Esophagus muscularis mucosa (tissue), 4 donors: ENCODE measurements at places on chromosomes 7 and 10. TPM values are rescaled to one million over a fixed set of nuclear protein-coding genes. Genes with fewer than 3 reads are reported as not detected.

Gene PSD
- total RNA-seq = 94.0 TPM

DNA sequence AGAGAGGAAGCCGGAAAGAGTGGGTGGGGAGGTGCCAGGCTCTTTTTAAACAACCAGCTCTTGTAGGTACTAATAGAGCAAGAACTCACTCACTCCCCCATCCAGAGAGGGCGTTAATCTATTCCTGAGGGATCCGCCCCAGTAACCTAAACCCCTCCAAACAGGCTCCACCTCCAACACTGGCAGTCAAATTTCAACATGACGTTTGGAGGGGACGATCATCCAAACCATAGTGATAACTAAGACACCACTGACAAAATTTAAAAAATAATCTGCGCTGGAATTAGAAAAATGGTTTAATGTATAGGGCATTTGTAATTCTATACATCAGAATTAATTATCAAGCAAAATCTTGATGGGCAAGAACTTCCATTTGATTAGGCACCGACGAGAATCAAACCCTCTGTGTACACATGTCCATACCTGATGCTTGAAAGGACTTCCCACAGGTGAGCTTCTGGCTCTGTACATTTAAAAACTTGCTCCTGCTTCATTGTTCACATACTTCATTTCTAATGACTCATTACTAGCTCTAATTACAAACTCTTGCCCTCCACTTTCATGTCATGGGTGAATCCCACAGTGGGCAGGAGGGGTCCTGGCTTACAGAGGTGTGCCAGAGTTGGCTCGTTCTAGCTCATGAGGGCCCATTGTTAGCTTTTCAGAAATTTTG lies 20.6 kb upstream of the KDM7A start:
- no peaks in the 10 kb centered on the region for H3K4me1 ChIP-seq
- H3K27ac ChIP-seq = no peak overlapping the region
- H3K27me3 ChIP-seq = no peaks in the 10 kb centered on the region

DNA sequence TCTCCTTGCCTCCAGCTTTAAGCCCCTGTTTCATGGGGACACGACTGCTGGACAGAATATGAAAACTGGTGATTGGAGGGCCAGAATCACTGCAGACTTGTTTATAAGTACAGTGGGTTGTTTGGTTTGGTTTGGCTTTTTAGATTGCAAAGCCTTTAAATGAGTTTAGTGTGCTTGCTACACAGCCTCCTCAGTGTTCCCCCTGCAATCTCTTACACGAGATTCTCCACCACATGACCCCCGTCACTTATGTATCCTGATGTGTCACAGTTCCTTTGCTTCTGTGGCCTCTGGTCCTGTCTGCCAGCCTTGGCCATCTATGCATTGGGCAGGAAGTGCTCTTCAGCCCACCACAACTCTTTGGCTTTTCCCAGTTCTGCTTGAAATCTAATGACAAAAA lies 103.7 kb upstream of the ANKRD1 start:
- peaks cover 10% of the 10 kb centered on the region for H3K4me1 ChIP-seq
- H3K27me3 ChIP-seq = no peaks in the 10 kb centered on the region
- H3K4me3 ChIP-seq = no peak overlapping the region

Gene SPDYE8
- total RNA-seq = not detected

DNA sequence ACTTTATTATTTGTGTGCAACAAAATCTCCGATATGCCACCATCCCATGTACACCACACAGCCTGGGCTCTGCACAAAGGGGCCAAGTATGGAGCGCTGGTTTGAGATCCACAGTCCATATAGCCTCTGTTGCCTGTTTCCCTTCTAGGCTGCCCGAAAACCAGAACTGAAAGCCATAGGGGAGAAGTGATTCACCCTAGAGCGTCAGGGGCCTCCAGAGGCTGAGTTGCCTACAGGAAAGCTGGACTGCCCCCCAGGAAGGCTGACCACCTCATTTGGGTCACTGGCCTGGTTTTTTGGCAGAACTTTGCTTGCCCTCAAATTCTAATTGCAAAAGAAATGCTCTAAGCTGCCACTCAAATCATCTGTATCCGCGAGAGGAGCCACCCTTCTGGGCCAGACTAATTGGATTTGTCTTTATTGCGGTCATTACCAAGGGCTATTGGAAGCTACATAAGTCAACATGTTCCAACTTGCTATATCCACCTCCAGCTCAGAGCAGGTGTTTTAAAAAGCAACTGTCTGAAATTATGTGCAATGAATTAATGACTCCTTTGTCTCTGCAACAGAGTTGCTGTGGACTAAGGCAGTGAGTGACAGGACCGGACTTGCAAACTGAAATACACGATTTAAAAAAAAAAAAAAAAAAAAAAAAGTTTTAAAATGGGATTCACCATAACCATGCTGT lies 28.3 kb upstream of the FRMD4A start:
- H3K4me1 ChIP-seq = no peaks in the 10 kb centered on the region
- no peak overlapping the region for H3K27ac ChIP-seq
- H3K4me3 ChIP-seq = no peak overlapping the region
- DNase-seq = peak; percentile 81

Gene TBRG4
- total RNA-seq = 48.2 TPM

DNA sequence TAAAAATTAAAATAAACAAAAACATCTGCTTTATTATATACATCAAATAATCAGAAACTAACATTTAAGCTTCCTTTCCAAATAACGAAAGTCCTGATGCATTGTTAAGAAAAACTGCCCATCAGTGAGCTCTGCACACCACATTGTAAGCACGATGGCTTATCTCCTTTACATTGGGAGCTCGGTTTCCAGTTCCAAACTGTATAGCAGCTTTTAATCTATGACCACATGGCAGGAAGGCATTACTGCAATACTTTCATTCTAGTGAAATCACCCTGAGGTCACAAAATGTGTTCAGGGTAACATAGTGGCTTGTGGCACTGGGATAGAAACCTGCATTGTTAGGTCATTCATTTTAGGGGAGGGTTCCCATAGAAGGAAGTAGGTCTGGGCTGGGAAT lies 146.3 kb downstream of the ZNF22 start:
- H3K27ac ChIP-seq = no peak overlapping the region
- H3K27me3 ChIP-seq = no peaks in the 10 kb centered on the region
- H3K4me3 ChIP-seq = no peak overlapping the region
- no peaks in the 10 kb centered on the region for H3K4me1 ChIP-seq

Gene SFRP5
- total RNA-seq = 41.3 TPM

- no peak overlapping the region for H3K27ac ChIP-seq
- DNase-seq = no peak
- no peaks in the 10 kb centered on the region for H3K36me3 ChIP-seq
- no peaks in the 10 kb centered on the region for H3K27me3 ChIP-seq
- H3K4me3 ChIP-seq = no peak overlapping the region
These were observed 36.0 kb downstream of the DNAJB9 start for GRCh38 chr7:108605559-108606201.

Gene NODAL
- total RNA-seq = not detected

Gene AKR1C1
- total RNA-seq = 130 TPM

Gene DEPP1
- 32.0 TPM for total RNA-seq

DNA sequence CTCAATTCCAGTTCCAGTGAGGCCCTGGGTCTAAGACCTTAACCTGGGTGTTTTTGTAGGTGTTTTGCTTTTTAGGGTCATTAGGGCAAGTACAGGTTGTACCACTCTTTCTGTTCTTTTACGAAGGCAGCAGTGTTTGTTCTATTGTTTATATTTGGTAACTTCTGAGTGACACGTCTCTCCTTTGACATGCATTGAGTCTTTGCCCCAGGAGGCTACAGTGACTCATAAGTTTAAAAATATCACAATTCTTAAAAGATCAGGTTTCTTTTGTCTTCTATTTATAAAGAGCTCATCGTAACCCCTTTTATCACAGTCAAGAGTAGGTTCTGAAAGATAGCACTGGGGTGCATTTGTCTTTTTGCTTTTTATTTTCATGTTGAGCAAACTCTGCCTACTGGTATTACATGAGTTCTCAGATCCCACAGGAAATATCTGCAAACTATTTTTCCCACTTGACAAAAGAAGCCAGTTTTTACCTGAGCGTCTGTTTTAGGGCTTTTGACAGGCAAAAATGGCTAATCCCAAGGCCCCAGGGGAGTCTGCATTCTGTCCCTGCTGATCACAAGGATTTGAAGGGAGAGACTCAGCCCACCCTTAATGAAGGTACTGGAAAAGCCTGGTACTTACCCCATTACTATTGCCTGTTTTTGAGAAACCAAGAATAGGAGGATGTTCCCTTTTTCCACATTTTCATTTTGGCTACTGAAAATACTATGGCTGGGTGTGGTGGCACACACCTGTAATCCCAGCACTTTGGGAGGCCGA lies 7.9 kb downstream of the NUDT13 start:
- peaks cover 24% of the 10 kb centered on the region for H3K36me3 ChIP-seq
- peaks cover 11% of the 10 kb centered on the region for H3K4me1 ChIP-seq
- no peak for DNase-seq
- H3K27ac ChIP-seq = no peak overlapping the region
- H3K4me3 ChIP-seq = no peak overlapping the region
- H3K27me3 ChIP-seq = no peaks in the 10 kb centered on the region

DNA sequence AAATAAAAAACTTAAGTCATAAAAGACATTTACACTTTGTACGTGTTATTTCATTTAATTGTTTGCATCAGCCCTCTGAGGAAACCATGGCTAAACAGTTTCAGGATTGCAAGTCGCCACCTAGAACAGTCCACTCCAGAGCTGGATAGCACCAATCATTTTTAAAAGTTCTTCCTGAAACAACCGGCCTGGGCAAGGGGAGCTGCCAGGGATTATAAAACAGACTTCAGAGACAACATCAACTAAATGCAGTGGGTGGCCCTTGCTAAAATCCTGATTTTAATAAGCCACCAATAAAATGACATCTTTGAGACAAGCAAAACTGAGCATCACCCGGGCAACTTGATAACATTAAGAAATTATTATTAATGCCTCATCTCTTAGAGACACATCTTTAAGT lies 13.5 kb downstream of the DLG5 start:
- H3K27ac ChIP-seq = no peak overlapping the region
- peaks cover 84% of the 10 kb centered on the region for H3K4me1 ChIP-seq
- no peak for DNase-seq

Gene PRR15
- total RNA-seq = 0.42 TPM

Gene LOXL4
- 10.0 TPM for total RNA-seq

DNA sequence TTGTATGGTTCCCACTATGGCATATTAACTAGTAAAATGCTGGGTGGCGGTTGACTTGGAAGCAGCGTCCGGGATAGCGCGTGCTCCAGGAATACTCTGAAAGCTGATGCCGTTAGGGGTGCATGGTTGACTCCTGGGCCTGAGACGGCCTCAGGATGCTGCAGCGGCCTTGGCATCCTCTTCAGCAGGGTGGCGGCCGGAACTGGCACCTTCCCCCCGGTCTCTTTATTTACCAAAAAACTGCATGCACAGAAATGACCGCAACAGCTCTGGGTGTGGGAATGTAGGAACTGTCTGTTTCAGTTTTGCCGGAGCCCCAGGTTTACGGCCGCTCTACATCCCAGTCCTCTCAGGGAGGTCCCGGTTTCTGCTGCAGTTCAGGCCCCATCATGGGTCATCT lies 28.8 kb downstream of the PFKP start:
- H3K4me3 ChIP-seq = peak overlapping the region; percentile 7
- H3K27ac ChIP-seq = peak overlapping the region; percentile 82
- H3K27me3 ChIP-seq = no peaks in the 10 kb centered on the region
- H3K4me1 ChIP-seq = peaks cover 54% of the 10 kb centered on the region
- DNase-seq = no peak

DNA sequence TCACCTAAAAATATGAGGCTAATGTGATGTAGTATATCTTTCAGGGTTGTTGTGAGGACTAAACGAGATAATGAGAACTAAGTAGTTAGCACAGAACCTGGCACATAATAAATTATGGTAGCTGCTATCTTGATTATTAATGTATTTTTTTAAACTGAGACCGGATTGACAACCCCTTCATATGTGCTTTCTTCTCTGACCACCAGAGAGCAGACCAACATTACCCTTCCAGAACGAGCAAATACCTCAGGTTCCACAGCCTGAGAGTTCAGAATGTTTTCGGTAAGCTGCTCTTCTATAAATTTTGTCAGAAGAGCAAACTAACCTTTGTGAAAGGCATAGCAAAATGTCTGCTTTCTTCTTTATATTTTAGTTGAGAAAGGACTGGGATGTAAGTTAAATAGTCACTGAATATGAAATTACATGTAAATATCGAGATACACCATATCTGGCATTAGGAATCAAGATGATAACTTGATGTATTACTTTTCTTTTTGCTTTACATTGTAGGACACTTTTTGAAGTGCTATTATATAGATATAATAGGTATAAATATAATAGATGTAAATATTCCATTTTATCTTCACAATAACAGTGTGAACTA lies 13.6 kb upstream of the BPGM start:
- H3K36me3 ChIP-seq = no peaks in the 10 kb centered on the region
- DNase-seq = no peak
- no peak overlapping the region for H3K4me3 ChIP-seq
- H3K4me1 ChIP-seq = no peaks in the 10 kb centered on the region
- no peak overlapping the region for H3K27ac ChIP-seq

GRCh38 chr7:116951366-116952292 lies 1.7 kb upstream of the ST7 start:
- no peak overlapping the region for H3K27ac ChIP-seq
- H3K27me3 ChIP-seq = no peaks in the 10 kb centered on the region
- no peaks in the 10 kb centered on the region for H3K36me3 ChIP-seq
- H3K4me1 ChIP-seq = peaks cover 30% of the 10 kb centered on the region

- H3K36me3 ChIP-seq = no peaks in the 10 kb centered on the region
- H3K27ac ChIP-seq = no peak overlapping the region
- H3K27me3 ChIP-seq = no peaks in the 10 kb centered on the region
- H3K4me3 ChIP-seq = no peak overlapping the region
- no peaks in the 10 kb centered on the region for H3K4me1 ChIP-seq
These were observed 35.6 kb downstream of the FAM241B start for GRCh38 chr10:69665474-69666320.

DNA sequence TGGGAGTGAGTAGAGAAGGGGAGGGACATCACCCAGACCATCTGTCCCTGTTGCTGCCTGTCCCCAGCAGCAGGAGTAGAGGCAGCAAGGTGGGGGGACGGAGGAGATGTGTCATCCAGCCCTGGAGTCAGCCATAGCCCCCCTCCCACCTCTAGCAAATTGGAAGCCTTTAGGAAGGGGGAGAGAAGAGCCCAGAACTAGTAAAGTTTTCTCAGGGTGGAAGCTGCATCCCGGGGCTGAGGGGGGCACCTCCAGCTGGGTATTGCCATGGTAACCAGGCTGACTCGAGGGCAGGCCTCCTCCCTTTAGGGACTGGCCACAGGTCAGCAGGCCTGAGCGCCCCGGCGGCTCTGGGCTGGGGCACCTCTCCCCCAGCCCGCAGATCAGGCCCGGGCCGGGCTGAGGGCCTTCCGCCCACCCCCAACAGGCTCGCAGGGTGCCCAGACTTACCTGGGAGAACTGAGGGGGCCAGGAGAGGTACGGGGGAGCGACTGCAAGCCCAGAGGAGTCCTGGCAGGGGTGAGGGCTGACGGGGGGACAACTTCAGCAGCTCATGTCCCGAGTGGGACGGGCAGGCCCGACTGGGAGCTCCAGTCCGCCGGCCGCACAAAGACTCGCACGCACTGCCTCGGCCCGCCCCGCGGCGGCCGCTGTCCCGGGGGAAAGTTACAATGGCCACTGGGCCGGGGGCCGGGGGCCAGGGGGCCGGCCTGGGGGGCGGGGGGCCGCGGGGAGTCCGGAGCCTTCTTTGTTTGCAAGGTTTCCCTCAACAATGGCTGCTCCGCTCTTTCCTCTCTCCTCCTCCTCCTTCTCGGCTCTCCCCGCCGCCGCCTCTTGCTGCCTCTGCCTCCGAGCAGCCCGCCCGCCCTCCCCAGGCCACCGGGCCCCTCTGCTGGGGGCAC lies 6.0 kb downstream of the LDB1 start:
- peak overlapping the region; percentile 59 for H3K4me3 ChIP-seq
- peak overlapping the region; percentile 99 for H3K27ac ChIP-seq
- DNase-seq = no peak
- H3K4me1 ChIP-seq = peaks cover 79% of the 10 kb centered on the region
- H3K36me3 ChIP-seq = peaks cover 24% of the 10 kb centered on the region

Gene PDE6C
- total RNA-seq = not detected
